Activated CD4-positive, alpha-beta T cell treated with anti-CD3 and anti-CD28 coated beads, Interleukin-2, amount 10 ng/mL, durations not matched to agents 7 days and 5 days (primary cell): ENCODE measurements at places on chromosomes 3 and 15.

- no peak for DNase-seq
Measured at GRCh38 chr3:22593638-22594037, 609.5 kb upstream of the UBE2E2 start.

- no peak for DNase-seq
Measured at GRCh38 chr15:31954374-31955172, 75.7 kb upstream of the CHRNA7 start.

- DNase-seq: no peak
Measured at GRCh38 chr15:99976811-99977271, 243.6 kb upstream of the LYSMD4 start.

DNA sequence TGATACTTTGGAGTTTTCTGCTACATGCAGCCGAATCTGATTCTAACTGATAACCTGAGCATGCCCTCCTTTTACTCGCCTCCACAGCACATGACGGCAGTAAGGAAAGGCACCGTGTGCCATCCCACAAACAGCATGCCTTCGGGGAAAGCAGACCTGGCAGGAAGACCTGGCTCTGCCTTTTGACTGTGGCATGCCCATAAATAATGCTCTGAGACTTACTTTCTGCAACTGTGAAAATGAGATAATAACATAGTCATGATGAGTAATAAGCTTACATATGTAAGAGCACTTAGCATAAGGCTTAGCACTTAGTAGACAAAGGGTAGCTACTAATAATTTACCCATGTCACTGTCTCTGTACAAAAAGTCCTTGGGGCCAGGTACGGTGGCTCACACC lies 32.9 kb downstream of the MTHFS start:
- DNase-seq: no peak

GRCh38 chr3:45907769-45908705 lies 21.7 kb downstream of the CCR9 start:
- DNase-seq: peak; percentile 41

GRCh38 chr15:47750030-47750739 lies 32.9 kb downstream of the SEMA6D start:
- no peak for DNase-seq

- no peak for DNase-seq
Measured at GRCh38 chr3:158765518-158766205, 33.4 kb upstream of the RARRES1 start.

DNA sequence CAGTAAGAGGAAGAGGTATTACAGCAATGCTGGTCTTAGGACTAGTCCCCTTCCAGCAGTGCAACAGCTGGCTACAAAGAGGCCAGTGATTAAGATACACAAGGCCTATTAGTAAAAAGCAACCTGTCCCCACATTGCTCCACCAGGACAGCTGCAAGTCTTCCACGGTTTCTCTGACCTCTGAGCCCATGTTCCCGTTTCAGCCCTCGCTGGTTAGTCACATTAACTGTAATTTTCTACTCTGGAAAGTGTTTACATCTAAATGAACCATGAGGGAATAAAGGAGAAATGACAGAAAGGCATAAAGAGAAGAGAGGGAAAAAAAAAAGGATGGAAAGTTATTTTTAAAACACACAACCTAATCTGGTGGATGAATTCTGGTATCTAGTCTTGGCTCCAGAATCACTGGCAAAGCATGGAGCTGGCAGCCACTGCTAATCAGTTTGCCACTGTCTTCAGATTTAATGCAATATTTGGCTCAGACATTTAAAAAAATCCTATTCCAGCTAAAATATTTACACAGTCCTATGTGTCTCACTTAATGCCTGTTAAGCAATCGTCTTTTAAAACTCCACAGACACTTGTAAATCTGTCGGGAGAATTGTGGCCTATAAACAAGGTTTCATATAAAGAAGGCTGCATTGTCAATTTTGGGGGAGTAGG lies 154.9 kb downstream of the GREM1 start:
- DNase-seq: no peak

DNA sequence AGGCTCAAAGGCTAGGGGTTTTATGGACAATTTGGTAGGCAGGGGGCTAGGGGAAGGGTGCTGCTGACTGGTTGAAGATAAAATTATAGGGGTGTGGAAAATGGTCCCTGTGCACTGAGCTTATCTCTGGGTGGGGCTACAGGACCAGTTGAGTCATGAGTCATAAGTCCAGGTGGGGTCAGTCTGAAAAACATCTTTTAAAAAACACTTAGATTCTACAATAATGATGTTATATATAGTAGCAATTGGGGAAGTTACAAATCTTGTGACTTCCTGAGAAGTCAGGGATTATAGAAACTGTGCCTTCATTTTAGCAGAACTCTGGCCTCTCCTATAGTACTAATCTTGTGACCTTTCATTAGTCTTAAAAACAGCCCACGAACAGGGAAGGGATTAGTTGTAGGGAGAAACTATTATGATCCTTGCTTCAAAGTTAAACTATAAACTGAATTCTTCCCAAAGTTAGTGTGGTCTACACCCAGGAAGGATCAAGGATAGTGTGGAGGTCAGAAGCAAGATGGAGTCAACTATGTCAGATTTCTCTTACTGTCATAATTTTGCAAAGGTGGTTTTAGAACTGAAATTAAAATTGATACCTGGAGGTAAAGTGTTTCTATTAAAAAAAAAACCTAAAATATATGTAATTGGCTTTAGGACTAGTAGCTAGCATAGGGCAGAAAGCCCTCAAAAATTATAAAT lies 130.1 kb downstream of the P2RY1 start:
- DNase-seq: no peak

DNA sequence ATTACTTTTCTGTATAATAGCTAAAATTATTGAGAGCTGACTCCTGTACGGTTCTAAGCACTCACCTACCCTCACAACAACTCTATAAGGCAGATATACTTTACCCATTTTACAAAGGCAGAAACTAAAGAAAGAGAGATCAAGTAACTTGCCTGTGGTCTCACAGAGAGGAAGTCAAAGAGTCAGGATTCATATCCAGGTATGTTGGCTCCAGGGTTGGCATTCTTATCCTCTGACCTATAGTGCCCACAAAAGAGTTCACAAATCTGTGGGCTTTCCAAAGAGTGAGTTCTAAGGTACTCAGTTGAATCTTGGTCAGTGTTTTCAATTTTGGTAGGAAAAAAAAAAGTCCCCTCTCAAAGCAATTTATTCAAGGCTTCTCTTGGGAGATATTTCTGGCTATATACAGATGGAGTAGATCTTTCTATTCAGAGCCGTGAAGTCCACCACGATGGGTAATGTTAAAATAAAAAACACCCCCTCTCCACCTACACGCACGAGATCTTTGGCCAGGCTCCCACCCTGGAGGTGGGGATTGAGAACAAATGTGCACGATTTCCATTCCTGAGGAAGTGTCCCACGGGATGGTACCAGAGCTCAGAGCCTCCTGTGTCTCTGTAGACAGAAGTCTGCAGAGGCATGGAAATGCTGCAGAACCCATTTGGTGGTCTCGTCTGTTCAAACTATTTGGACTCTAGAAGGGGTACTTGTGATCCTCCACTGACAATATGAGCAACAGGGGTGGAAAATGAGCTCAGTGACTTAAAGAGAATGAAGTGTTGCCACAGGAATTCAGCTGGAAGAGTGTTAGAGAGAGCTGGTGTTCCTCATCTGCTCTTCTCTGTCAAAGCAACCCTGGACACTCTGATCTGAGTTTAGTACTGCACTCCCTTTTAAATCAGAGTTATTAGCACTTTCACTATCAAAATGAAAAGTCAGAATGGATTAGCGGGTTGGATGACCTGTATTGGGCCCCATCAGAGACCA lies 212.1 kb upstream of the EIF1B start:
- no peak for DNase-seq

GRCh38 chr3:177687291-177687690 lies 490.0 kb upstream of the TBL1XR1 start:
- no peak for DNase-seq

GRCh38 chr3:29686889-29687592 lies 406.2 kb downstream of the RBMS3 start:
- DNase-seq: no peak

GRCh38 chr3:78285032-78285728 lies 1245.3 kb downstream of the ROBO2 start:
- DNase-seq: no peak
